ENCODE measurements at places on chromosomes 16 and 17.

DNA sequence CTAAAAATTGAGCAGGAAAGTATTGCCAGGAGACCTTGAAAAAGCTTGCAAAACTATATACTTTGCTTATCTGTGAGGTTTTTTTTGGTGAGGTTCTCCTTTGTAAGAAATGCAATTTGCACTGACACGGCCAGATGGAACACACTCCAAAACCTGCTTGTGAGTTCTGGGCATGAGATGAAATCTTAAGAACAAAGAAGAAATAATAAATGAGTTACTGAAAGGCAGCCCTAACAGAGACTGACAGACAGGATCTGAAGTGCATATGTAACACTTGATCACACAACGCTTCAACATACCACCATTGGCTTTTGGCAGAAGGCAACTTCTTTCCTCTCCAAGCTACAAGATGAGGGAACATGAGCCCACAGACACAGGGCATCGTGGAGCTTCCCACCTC lies 82.6 kb downstream of the USP31 start:
- no peak for DNase-seq

DNA sequence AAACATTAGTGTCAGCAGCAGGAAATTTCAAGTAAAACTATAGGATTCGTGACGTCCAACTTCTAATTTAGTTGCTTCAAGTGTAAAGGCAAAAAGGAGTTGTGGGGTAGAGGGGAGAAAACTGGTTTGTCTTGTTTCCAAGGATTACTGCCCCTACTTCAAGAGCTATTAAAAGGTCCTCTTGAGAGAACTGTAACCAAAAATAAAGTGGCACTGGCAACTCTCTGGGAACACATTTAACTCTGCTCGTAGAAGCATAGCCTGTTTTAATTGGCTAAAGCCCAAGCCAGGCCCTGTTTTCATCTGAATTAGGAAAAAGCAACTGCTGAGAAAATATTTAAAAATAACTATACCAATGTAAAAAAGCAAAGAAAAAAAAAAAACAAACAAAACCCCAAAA lies 51.8 kb upstream of the AKAP1 start:
- no peak for DNase-seq

DNA sequence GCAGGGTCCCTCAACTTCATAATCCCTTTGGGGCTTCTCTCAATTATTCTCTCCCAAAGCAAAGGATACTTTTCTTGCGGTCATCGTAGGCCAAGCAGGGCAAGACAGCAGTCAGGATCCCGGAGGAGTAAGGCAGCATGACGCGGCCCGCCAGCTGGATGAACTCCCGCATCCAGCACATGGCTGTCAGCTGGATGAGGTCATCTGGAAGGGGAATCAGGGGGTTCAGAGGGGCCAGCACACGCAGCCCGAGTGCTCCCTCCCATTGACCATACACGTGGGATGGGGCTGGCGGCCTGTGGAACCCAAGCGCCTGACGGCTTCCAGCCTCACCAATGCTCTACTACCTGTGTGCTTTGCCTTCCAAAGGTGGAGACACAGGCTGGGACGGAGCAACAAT lies 19.2 kb downstream of the VAC14 start:
- DNase-seq: no peak

DNA sequence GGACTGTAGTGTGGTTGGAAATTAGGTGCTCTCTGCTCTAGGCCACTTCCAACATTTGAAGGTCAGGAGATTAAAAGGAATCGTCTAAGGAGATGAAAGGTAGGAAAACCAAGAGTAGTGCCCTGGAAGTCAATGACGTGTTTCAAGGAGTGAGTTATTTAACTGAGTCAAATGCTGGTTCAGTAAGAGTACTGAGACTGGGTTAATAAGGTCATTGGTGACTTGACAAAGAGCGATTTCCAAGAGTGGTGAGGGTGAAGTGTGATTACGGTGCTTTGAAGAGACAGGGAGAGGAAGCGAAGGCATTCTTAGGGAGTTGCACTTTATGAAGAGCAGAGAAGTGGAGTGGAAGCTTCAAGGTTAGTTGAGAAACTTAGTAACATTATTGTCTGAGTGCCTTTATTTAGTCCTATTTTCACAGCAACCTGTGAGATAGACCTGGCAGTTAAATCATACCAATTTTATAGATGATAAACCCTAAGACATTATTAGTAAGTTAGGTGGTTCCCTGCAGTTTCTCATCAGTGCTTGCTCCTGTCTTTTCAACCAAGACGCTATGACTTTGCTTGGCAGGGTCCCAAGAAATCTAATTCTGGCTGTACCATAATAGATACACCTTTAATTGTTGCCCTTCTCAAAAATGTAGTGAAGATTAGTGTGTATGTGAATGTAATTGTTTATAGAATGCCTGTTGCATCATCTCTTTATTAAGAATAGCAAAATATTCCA lies 5.9 kb downstream of the ZNF207 start:
- no peak for DNase-seq

GRCh38 chr16:20866801-20867200 lies 33.4 kb downstream of the DCUN1D3 start:
- no peak for DNase-seq

GRCh38 chr17:74739227-74739831 lies 2.3 kb downstream of the RAB37 start:
- no peak for DNase-seq

DNA sequence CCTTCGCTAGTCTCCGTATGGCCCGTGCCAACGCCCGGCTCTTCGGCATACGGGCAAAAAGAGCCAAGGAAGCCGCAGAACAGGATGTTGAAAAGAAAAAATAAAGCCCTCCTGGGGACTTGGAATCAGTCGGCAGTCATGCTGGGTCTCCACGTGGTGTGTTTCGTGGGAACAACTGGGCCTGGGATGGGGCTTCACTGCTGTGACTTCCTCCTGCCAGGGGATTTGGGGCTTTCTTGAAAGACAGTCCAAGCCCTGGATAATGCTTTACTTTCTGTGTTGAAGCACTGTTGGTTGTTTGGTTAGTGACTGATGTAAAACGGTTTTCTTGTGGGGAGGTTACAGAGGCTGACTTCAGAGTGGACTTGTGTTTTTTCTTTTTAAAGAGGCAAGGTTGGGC lies 2.5 kb downstream of the RPL13 start:
- DNase-seq: no peak

DNA sequence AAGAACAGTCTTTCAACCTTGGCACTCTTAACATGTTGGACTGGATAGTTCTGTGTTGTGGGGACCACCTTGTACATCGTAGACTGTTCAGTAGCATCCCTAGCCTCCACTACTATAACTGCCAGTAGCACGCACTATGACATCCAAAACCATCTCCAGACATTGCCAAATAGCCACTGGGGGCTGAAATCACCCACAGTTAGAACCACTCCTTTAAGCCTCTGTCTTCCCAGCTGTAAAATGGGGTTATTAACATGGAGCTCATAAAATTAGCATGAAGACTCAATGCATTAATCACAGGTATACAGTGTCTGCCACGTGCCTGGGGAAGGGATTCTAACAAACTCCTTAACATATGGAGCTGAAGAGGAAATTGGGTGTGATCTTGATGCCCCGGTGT lies 49.7 kb downstream of the LYRM1 start:
- no peak for DNase-seq

- no peak for DNase-seq
Measured at GRCh38 chr17:50299776-50300175, 25.5 kb downstream of the TMEM92 start.

GRCh38 chr17:39889200-39889599 lies 21.2 kb downstream of the ZPBP2 start:
- DNase-seq: no peak

DNA sequence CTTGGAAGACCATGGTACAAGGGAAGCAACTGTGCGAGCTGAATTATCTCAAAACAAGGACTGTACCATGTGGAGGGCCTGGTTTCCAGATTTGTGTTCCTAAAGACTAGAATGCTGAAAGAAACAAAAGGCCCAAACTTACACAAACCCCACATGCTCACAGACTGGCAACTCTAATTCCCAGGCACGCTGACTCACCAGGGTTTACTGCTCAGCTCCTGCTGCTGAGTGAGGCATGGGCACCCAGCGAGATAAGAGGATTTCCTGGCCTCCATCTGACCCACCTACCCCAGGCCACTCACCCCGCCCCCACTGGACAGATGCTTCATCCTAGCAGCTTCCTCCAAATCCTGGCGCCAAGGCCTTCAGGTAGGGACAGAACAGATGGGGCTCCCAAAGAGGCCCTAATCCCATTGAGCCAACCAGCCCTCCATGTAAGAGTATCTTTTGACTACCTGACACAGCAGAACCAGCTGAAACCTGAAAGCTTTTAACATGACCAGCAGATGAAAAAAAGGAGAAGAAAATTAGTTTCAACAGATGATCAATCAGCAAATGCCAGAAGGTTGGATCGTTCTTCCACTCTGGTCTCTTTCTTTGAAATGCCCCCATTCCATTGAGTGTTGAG lies 33.9 kb downstream of the DCUN1D3 start:
- peak; percentile 58 for DNase-seq

GRCh38 chr17:43976963-43977837 lies 23.5 kb upstream of the PYY start:
- no peak for DNase-seq

DNA sequence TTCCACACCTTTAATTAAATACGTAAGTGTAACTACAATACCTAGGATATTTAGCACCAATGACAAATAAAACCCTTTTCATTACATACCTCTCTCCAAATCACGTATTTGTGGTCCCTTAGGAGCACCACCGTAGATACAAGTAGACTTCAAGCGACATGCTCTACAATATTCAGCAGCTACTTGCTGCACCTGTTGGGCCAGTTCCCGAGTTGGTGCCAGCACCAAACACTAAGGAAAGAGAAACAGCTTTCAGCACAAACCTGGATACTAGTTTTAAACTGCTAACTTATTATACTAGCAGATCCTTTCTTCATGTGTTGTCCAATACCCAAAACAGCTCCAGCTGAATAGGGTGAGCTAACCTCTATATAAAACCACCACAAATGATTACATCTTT lies 2.7 kb downstream of the DDX5 start:
- DNase-seq: no peak

- no peak for DNase-seq
Measured at GRCh38 chr17:9224485-9224884, 203.2 kb downstream of the NTN1 start.

- no peak for DNase-seq
Measured at GRCh38 chr17:16435925-16436886, 20.8 kb downstream of the TRPV2 start.

- DNase-seq: peak; percentile 80
Measured at GRCh38 chr17:80833952-80834892, 157.4 kb upstream of the CHMP6 start.

- DNase-seq: no peak
Measured at GRCh38 chr16:28478506-28479180, 6.5 kb upstream of the NPIPB7 start.
